ENCODE measurements at places on chromosomes 11 and 22.

- no peak for DNase-seq
Measured at GRCh38 chr11:59765068-59765735, 10.0 kb downstream of the STX3 start.

- no peak for DNase-seq
Measured at GRCh38 chr11:68011051-68011943, 1.2 kb downstream of the ALDH3B1 start.

DNA sequence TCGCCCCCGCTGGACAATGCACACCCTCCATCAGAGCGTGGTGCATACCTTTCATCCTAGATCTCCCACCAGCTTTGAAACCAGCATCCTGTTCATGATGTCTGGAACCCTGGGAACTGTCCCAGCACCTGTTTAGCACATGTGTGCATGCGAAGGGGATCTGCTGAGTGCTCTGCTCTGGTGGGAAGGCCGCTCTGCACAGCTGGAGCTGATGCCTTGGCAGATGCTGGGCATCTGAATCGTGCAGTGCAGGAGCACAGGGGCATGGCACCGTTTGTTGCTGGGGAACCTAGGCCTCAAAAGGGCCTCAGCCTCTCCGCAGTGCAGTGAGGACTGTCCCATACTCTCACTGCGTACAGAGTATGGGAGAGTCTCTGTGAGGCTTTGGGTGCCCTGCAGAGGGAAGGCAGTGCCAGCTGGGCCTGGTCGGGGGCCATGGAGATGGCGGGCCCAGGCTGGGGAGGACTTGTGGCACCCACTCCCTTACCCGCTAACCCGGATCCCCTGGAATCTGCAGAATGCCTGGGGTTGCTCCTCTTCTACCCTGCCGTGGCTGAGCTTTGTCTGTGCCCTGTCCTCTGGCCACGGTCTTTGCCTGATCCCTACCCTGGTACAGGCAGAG is 72.9 kb upstream of the ATXN10 start:
- no peak for DNase-seq

DNA sequence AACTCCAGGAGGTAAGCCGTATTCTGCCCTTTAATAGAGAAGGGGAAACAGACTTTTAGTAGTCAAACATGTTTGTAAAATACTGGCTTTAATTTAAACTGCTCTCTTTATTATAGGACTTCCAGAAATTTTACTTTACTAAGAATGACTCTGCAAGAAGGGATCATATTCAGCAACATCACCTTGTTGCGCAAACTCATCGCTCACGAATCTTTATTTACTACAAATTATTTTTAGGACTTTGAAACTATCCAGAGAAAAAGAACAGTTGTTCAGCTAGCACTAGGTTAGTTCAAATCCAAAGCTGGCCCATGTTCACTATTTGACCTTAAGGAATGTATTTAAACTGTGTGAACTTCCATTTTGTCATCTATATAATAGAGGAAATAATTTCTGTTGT is 498.3 kb upstream of the TENM4 start:
- no peak for DNase-seq

GRCh38 chr22:24200619-24201212 is 19.4 kb downstream of the SUSD2 start:
- DNase-seq = no peak

DNA sequence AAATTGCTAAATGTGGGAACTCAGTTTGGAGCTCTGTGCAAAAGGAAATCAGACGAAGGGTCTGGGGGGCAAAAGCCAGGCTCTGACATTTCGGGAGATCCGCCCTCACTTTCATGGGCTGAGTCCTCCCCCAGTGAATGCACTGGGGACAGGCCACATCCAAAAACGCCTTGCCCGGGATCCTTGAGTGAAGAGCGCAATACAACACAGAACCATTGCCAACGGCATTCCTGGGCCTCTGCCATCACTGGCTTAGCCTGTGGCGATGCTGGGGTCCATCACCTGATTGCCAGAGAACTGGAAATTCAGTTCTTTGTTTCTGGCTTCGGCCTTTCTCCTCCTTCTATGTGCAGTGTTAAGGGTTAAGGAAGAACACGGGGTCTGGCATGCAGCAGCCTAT is 297.9 kb downstream of the SHANK2 start:
- no peak for DNase-seq

- DNase-seq = no peak
Measured at GRCh38 chr11:67270256-67271204, 4.3 kb downstream of the GRK2 start.

- no peak for DNase-seq
Measured at GRCh38 chr22:27853424-27853823, 51.9 kb upstream of the MN1 start.

GRCh38 chr11:62399172-62399877 is 19.5 kb upstream of the SCGB1A1 start:
- DNase-seq = no peak

DNA sequence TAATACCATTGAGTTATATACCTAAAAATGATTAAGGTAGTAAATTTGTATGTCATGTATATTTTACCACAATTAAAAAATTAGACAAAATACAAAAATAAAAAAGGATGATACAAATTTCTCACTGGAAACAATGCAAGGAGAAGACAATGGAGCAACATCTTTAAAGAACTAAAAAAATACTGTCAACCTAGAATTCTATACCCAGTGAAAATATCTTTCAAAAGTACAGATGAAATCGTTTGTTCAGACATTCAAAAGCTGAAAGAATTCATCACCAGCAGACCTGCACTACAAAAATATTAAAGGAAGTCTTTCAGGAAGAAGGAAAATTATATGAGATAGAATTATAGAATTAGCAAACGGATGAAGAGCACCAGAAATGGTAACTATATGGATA is 9.8 kb upstream of the ASCL2 start:
- no peak for DNase-seq

GRCh38 chr11:126817523-126818450 is 182.8 kb downstream of the KIRREL3 start:
- DNase-seq = no peak

DNA sequence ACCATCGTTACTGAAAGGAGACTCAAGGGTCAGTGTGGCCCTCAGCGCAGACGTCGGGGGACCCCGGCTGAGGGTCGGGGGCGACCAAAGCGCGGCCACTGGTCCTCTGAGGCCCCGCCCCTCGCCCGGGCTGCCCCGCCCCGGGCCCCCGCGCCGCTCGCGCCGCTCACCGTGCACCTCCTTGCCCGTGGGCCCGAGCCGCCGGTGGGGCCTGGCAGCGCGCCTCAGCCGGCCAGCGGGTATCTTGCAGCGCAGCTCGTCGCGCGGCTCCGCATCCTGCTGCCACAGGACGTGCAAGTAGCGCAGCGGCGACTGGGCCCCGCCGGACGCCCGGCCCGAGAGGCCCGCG is 419 bp downstream of the ANKRD54 start:
- peak; percentile 55 for DNase-seq

- DNase-seq = no peak
Measured at GRCh38 chr11:73139476-73140198, 2.5 kb downstream of the FCHSD2 start.

GRCh38 chr11:59760771-59761170 is 5.6 kb downstream of the STX3 start:
- DNase-seq = no peak

GRCh38 chr11:65655570-65656332 is 7.0 kb downstream of the RELA start:
- peak; percentile 0 for DNase-seq

DNA sequence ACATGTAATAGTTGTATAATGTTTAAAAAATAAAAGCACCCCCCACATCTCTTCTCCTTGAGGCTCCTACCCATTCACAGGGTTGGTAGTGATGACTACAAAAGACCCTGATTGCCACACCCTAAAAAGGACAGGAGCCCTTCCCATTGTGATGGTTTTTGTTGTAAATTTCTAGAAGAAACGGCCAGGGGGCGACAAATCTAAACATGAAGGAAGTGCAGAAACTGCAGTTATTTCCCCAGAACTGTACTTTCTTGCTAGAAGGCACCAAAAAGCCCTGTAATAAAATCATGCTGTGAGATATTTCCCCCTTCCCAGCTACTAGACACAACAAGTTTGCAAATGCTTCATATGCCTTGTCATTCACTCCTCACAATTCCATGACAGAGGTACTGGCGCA is 10.8 kb downstream of the PRR5L start:
- DNase-seq = no peak

GRCh38 chr11:110081462-110082376 is 11.5 kb upstream of the ZC3H12C start:
- DNase-seq = no peak

- no peak for DNase-seq
Measured at GRCh38 chr22:33455036-33455435, 396.9 kb upstream of the SYN3 start.

GRCh38 chr11:1703146-1703545 is 6.2 kb downstream of the KRTAP5-6 start:
- DNase-seq = no peak

GRCh38 chr11:79940165-79940564 is 499.3 kb upstream of the TENM4 start:
- DNase-seq = no peak

GRCh38 chr22:48698618-48699017 is 1129.1 kb downstream of the BRD1 start:
- no peak for DNase-seq

DNA sequence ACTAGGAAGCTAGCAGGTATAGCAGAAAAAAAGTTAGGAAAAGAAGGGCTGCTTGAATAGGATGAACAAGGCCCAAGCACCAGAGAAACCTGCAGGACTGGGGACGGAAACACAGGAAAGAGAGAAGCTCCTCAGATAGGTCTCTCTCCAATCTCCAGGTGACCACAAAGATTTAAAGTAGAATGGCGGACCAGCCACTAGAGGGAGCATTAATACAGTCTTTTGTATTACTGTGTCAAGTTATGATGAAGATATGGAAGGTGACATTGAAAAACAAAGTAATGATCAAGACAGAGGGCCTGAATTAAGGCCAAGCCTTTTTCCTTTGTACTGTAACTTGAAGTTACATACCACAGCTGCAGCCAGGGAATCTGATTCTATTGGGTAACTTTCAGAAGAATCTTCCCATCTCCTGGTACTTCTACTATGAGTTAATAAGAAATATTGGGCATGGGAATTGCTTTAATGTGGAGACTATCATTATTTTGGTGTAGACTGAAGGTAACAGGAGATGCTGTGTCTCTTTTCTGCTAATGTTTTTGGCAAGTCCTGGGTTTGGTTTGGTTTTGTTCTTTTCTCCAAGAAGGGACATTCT is 33.8 kb downstream of the OR2AG2 start:
- DNase-seq = no peak

GRCh38 chr22:40486962-40487602 is 116.7 kb downstream of the SGSM3 start:
- no peak for DNase-seq

GRCh38 chr11:7889985-7890384 is 41.1 kb downstream of the OR10A6 start:
- no peak for DNase-seq

DNA sequence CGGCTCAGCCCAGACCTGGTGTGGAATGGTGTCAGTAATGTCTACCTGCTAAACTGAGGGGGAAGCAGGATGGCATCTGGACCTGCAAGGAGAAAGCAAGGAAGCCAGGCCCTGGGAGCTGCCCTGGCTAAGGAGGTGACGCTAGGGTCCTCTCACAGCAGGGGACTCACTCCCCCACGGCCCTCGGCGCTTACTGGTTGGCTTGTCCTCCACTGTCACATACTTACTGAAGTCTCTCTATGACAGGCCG is 48.9 kb downstream of the TPBGL start:
- DNase-seq = no peak

- no peak for DNase-seq
Measured at GRCh38 chr11:114449845-114450244, 10.6 kb downstream of the REXO2 start.

GRCh38 chr11:57514538-57515331 is 767 bp downstream of the SLC43A1 start:
- peak; percentile 62 for DNase-seq

DNA sequence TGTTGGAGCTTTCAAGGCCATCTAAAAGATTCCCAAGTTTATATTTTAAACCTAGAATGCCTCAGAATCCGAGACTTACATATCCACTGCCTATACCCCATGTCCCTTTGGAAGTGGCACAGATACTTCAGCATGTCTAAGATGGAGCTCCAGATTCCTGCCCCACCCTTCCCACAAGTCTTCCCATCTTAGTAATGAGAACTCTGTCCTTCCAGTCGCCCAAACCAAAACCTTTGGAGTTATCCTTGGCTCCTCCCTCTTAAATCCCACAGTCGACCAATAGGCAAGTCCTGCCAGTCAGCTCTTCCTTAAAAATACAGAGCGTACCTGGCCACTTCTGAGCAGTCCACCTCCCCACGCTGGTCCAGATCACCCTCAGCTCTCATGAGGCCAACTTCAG is 4.3 kb downstream of the POLD4 start:
- DNase-seq = no peak

DNA sequence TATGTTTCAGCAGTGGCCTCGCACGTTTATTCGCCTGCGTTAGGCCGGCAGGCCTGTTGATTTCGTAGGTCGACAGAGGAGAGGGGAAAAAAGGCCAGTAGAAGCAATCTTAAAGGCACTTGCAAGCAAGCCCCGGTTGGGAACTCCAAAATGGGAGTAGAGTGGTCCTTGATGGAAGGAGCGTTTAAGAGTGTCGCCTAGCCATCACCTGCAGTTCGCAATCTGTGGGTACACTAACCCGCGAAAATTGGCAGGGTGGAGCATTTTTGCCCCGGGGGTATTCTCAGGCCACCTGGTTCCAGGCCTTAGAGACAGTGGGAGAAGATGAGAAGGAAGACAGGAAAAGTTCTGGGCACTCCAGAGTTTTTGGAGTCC is 1.1 kb downstream of the EWSR1 start:
- no peak for DNase-seq

DNA sequence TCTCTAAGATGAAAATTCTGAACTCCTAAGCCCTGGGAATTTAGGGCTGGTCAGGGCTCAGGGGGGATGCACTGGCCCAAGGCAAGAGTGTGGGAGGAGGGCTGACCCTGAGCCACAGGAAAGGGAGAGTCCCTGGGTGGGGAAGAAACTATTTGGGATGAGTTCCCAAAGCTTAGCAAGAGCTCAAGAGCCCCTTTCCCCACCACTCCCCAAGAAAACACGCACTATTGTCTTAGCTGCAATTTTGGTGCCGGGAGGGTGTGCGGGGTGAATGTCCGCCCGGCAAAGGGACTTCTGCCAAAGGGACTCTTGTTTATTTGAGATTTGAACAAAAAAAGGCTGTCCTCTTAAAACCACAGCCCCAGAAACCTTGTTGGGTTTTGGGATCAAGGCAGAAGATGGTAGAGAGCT is 37.0 kb downstream of the KIAA1671 start:
- no peak for DNase-seq

- no peak for DNase-seq
Measured at GRCh38 chr11:3857628-3858027, 2.2 kb downstream of the STIM1 start.

GRCh38 chr22:30728826-30729225 is 34.2 kb downstream of the OSBP2 start:
- no peak for DNase-seq
